ENCODE measurements at places on chromosomes 3 and 15.

GRCh38 chr15:41435037-41435786 lies 18.3 kb downstream of the RTF1 start:
- no peak for DNase-seq

GRCh38 chr3:72568083-72568482 lies 280.2 kb downstream of the SHQ1 start:
- no peak for DNase-seq

- DNase-seq = no peak
Measured at GRCh38 chr15:83626171-83626802, 27.6 kb upstream of the ADAMTSL3 start.

DNA sequence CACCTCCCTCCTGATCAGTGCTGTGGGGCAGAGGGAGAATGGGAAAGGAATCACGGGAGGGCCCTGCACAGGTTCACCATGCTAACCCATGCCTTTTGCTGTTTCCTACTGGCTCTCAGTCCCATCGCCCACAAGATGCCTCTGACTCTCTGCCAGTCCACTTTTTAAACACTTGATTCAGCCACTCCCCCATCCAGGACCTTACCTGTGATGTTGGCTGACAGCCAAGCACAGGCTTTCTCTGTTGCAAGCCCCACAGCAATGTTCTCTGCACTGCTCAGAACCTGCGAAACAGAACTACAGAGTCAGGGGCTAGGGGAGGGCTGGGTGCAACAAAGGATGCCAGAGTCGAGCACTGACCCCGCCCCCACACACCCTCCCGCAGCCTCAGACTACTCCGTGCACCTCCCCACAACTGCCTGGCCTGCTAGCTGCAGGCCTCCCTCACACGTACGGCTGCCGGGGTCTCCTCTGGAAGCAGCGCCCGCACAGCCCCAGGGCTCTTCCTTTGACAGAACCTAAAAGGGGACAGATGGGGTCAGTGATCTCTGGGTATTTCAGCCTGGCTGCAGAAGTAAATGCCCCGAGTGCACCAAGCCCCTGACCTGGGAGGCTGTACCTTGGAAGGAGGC lies 9.1 kb downstream of the CDAN1 start:
- no peak for DNase-seq

DNA sequence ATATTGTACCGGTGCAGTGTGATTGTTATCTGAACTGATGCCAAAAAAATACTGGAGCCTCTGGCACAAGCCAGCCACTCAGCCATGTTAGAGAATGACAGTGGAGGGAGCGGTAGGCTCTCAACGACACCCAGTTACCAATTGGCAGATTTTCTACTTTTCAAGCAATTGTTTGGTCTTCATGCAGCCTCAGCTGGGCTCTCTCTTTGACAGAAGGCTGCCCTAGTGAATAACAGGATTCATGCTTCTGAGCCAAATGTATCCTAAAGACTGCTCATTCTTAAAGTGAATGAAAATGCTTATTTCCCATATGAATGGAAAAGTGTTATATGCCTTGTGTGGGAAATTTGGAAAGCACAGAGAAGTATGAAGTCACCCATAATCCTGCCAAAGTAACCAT lies 261.2 kb upstream of the TRIM42 start:
- DNase-seq = no peak
